Mesothelial cell of epicardium (in vitro differentiated cells): ENCODE measurements at places on chromosomes 11 and 22.
A peak's percentile ranks its signal among the peaks of the same experiment; 100 is the strongest.

DNA sequence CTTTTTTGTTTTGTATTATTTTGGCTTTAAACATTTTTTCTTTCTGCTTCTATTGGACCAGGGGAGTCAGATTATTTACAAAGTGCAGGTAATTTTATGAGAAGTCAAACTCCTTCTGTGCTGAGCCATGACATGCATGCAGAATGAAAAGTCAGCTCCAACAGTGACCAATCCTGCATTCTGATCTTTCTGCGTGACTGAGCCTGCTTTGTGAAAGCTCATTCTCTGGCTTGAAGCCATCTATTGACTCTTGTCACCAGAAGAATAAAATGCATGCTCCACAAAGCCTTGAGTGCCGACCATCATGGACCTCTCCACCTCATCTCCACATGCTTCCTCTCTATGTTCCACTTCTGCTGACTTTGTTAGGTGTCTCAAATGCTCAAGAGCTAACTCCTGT lies 50.2 kb downstream of the MIAT start:
- H3K4me1 ChIP-seq, result no peaks in the 10 kb centered on the region
- no peaks in the 10 kb centered on the region for H3K27me3 ChIP-seq
- no peak overlapping the region for H3K4me3 ChIP-seq
- peaks cover 18% of the 10 kb centered on the region for H3K36me3 ChIP-seq

GRCh38 chr22:37431801-37432707 lies 4.8 kb upstream of the ELFN2 start:
- H3K27ac ChIP-seq, result peak overlapping the region; percentile 88
- peaks cover 37% of the 10 kb centered on the region for H3K27me3 ChIP-seq
- H3K4me3 ChIP-seq, result no peak overlapping the region
- no peaks in the 10 kb centered on the region for H3K36me3 ChIP-seq
- no peak for DNase-seq
- peaks cover 18% of the 10 kb centered on the region for H3K4me1 ChIP-seq

- no peak overlapping the region for H3K27ac ChIP-seq
- peaks cover 14% of the 10 kb centered on the region for H3K27me3 ChIP-seq
Observed at GRCh38 chr11:35318977-35319925, 100.1 kb downstream of the SLC1A2 start.

DNA sequence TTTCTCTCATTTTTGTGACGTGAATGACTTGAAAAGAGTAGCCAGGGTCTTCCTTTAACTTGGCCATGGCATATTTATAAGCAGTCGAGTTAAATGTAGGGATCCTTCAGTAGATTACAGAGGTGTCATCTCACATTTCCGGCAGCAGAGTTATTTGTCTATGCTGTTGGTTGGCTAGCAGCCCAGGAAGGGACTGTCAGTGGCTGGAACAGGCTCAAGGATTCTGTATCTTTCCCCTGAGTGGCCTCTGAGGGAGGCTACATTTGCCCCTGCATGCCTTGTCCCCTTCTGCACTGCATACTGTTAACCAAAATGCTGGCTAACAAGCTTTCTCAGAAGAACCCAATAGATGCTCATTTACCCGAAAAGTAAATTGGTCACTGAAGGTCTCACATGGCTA lies 187.6 kb downstream of the PGR start:
- H3K36me3 ChIP-seq, result peaks cover 14% of the 10 kb centered on the region
- H3K27ac ChIP-seq, result peak overlapping the region; percentile 10
- no peak for DNase-seq
- H3K4me1 ChIP-seq, result peaks cover 28% of the 10 kb centered on the region
- H3K4me3 ChIP-seq, result no peak overlapping the region

DNA sequence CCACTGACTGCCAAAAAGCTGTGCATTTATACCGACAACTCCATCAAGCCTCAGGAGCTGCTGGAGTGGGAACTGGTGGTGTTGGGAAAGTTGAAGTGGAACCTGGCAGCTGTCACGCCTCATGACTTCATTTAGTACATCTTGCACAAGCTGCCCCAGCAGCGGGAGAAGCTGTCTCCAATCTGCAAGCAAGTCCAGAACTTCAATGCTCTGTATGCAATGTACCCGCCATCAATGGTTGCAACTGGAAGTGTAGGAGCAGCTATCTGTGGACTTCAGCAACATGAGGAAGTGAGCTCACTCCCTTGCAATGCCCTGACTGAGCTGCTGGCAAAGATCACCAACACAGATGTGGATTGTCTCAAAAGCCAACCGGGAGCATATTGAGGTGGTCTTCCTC lies at the start of gene SLC22A25:
SLC22A25 (minus strand) TSS at position 67 of the 400 bp plus-strand sequence. CDS start 13,947 bp downstream, outside the sequence.
- H3K27ac ChIP-seq, result no peak within 1 kb of the TSS
- no peak within 1 kb of the TSS for H3K4me3 ChIP-seq
- H3K27me3 ChIP-seq, result peaks cover 27% of the 10 kb centered on the region
- no peak for DNase-seq

- H3K4me1 ChIP-seq, result peaks cover 26% of the 10 kb centered on the region
- no peak overlapping the region for H3K27ac ChIP-seq
- peak overlapping the region; percentile 90 for H3K4me3 ChIP-seq
- peaks cover 26% of the 10 kb centered on the region for H3K36me3 ChIP-seq
- no peak for DNase-seq
Observed at GRCh38 chr11:66072518-66072917, 2.4 kb downstream of the PACS1 start.
